ENCODE measurements at places on chromosomes 1 and 21.

DNA sequence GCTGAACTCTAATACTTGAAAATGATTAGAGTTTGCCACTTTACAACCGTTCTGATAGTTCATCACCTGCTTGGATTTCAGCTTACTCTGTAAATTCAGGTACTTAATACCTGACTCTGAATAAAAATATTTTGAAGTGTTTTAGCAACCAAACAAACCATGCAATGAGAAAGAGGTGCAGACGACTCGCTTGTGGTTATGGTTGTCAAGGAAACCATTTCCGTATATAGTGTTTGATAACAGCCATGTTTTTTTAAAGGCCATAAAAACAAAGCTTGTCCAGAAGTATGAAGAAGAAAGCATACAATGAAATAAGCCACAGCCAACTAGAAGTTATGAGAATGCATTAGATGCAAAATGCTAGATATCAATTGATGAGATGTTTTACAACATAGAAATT lies 167.2 kb upstream of the HMCN1 start:
- DNase-seq = peak; percentile 22

GRCh38 chr1:159783724-159784123 lies 3.0 kb downstream of the DUSP23 start:
- DNase-seq = no peak

DNA sequence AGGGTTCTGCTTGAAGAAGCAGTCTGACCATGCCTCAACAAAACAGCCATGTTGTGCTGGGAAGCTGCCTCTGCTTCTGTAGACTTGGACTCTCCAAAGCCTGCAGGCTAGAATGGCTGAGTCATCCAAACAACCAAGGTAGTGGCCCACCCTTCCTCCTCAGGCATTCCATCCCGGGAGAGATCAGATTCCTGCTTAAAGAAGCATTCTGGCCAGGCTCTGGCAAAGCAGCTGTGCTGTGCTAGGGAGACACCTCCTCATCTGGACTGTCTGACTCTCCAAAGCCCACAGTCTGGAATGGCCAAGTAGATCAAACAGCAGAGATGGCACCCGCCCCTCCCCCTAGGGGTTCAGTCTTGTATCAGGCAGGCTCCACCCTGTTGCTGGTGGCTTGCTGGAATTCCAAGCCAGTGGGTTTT lies 38.3 kb upstream of the F3 start:
- no peak for DNase-seq

DNA sequence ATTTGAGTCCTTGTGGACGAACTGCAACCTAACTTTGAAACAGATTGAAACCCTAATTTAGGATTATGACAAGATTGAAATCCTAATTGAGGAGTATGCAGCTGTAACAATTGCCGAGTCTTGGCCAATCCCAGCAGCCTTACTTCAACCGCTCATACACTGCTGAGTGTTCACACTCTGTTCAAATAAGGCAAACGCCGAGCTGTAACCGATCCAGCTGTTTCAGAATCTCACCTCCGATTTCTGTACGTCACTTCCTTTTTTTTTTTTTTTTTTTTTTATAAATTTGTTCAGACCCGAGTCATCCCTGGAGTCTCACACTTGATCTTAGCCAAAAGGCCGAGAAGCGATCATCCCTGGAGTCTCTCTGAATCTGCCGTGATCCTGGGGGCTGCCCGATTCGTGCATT lies 22.3 kb upstream of the ATP5PO start:
- peak; percentile 25 for DNase-seq

- no peak for DNase-seq
These were observed 19.2 kb upstream of the ALX3 start for GRCh38 chr1:110089561-110090275.

- DNase-seq = no peak
These were observed 7.0 kb downstream of the TRIM33 start for GRCh38 chr1:114503916-114504422.

- DNase-seq = peak; percentile 85
These were observed 17.0 kb downstream of the NES start for GRCh38 chr1:156659988-156660751.

- no peak for DNase-seq
These were observed 44.1 kb downstream of the RASSF5 start for GRCh38 chr1:206551296-206551985.

- DNase-seq = no peak
These were observed 35.4 kb upstream of the DPH5 start for GRCh38 chr1:101060992-101061391.
